ENCODE measurements at places on chromosomes 12 and 14. TPM values are rescaled to one million over a fixed set of nuclear protein-coding genes. Genes with fewer than 3 reads are reported as not detected.

Gene ACSM4
- not detected for total RNA-seq

DNA sequence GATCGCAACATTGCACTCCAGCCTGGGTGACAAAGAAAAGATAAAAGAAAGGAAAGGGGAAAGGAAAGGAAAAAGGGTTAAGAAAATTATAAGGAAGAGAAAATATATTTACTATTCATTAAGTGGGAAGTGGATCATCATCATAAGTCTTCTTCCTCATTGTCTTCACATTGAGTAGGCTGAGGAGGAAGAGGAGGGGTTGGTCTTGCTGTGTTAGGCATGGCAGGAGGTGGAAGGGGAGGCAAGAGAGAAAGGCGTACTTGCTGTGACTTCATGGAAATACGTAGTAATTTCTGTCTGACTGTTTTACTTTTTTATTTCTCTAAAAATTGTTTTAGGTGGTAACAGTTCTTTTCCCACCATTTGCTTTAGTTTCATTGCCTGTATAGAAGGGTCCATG, 26.2 kb downstream of the FAM177A1 start:
- no peak for DNase-seq

GRCh38 chr14:70884595-70885342, 22.5 kb upstream of the PCNX1 start:
- DNase-seq: no peak

- no peak for DNase-seq
These were observed 274.1 kb downstream of the ADAMTS20 start for GRCh38 chr12:43277651-43278540.

- DNase-seq: no peak
These were observed 63.3 kb downstream of the IGF1 start for GRCh38 chr12:102417055-102417454.

DNA sequence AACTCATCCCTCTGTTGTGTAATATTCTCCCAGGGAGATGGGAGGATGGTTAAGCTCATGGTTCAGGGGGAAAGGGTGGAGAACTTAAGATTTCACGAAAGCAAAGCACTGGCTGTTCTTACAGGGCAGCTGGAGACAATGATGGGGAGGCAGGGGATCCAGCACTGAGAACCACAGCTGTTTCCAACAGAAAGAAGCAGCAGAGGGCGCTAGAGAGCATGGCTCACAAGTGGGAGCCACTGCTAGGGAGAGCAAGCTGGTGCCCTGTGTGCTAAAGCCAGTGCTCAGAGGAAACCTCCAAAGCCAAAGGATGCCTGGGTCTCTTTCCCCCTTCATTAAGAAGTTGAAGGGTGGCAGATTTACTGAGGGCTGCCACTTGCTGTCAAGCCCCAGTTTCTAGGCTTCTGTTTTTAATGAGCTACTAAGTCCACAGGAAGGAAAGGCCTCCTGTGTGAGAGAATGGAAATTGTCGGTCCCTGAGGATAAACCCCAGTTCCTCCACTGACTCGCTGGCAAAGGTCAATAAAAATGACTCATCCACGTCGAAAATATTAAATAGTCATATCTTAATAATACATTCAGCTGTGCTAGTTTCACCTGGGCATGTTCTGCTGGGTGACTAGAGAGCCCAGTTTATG, 199.7 kb downstream of the ANO2 start:
- peak; percentile 92 for DNase-seq
